ENCODE measurements at places on chromosomes 12 and 14.

DNA sequence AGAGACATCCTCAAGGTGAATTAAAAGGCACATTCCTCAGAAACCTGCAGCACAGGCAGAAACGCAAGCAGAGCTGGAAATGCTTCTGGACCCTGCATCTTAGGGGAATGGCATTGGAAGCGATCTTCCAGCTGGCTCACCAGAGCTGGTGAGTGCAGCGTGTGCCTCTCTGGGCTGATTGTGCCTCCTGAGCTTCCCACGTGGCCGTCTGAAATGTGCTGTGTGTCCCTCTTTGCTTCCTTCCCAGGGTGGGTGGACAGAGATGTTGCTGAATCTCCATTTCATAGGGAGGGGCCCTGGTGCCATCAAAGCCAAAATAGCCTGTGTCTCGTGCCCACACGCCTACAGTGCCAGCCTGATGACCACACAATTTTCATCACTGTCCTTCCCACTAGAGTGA, 34.3 kb upstream of the TMEM132D start:
- no peak for DNase-seq

GRCh38 chr12:12007001-12007712, 63.6 kb upstream of the BCL2L14 start:
- DNase-seq: no peak

GRCh38 chr14:91872517-91873470, 5.5 kb upstream of the TC2N start:
- DNase-seq: no peak

GRCh38 chr14:32072676-32073075, 4.4 kb upstream of the ARHGAP5 start:
- DNase-seq: no peak

GRCh38 chr12:12934556-12934955, 17.4 kb downstream of the GPRC5D start:
- DNase-seq: no peak

DNA sequence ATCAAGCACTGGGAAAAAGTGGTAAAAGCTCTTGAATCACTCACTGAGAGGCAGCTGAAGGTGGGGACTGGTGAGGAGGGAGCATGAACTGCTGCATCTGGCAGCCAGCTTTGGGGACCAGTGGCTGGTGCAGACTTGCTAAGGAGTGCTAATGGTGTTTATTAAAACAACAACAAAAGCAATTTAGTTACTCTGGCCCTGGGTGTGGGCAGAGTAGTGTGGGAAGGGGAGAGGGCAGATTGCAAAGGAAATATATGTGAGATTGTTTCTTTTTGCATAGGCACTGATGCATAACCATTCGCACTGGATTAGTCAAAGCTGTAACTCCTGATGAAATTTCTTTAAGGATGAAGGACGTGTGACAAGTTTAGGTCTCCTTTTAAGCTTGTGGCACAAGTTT, 8.1 kb downstream of the TXNRD1 start:
- no peak for DNase-seq

DNA sequence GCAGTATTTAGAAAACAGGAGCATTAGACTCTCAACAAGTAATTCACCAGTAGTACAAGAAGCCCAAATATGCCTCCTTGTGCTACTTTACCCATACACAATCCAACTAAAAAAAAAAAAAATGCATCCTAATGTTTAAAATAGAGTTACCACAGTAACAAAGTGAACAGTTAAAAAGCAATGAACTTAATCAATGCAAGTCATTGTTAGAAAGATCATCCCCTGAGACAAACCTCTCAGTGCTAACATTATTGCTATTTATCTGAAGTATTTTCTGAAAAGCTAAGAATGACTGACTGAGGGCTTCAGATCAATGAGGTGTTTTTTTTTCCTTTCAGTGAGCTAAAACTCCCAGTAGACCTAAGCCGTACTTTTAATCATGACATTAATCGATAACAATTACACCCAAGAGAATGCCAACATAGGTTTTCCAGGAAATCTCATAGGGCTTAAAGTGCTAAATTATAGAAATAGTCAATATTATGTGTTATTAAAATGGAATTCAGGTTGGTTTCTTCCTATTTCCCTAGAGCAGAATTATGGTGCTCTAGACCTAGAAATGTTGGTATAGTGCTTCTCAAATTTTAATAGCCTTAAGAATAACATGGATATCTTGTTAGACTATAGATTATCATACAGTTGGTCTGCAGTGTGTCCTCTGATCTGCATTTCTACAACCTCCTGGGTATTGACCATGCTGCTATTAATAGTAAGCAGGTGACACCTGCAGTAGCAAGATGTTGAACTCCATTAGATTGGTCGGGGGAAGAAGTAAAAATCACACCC, 123.0 kb downstream of the PRKD1 start:
- DNase-seq: no peak

- no peak for DNase-seq
Measured at GRCh38 chr12:130249376-130249775, 87.1 kb downstream of the FZD10 start.

DNA sequence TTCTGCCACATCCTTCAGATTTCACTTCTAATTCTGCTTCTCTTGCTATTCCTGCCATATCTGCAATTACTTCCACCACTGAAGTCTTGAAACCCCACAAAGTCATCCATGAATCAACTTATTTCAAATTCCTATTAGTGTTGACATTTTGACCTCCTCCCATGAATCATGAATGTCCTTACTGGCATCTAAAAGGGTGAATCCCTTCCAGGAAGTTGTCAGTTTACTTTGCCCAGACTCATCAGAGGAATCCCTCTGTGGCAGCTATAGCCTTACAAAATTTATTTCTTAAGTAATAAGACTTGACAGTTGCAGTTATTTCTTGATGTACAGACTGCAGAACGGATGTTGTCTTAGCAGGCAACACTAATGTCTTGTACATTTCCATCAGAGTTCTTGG, 162.9 kb downstream of the PCNX1 start:
- DNase-seq: no peak

DNA sequence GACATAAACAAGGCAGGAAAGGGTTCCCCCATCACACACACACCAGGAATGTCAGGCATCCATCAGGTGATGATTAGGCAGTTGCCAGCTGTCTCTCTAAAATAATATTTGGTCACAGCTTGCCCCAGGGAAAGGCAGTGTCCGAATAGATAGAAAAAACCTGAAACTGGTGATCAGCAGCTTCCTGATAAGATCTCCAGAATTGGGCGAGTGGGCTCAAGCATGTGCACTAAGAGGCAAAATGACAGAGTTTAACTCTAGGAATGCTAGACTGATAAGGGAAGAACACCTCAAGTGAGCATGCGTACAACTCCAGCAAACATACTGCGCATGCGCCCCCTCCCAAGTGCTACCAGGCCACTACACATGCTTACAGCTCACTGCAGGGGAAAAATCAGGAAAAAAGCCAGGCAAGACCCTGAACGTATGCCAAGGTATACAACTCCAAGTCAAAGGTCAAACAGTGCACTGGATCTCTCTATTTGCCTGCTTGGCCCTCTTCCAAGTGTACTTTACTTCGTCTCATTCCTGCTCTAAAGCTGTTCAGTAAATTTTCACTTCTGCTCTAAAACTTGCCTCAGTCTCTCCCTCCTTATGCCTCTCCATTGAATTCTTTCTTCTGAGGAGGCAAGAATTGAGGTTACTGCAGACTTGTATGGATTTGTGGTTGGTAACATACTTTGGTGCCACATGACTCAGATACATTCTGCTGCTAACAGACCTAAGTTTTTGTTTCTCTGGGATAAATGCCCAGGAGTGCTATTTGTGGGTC, 73.5 kb upstream of the VASH1 start:
- peak; percentile 32 for DNase-seq

Measured in NCI-H748 treated with DMSO at 0.1 percent for 48 hours (cell line).